Glutamatergic neuron (in vitro differentiated cells): ENCODE measurements at places on chromosomes 12 and 14. TPM values are rescaled to one million over a fixed set of nuclear protein-coding genes. Genes with fewer than 3 reads are reported as not detected.

The BHLHE41 gene
- total RNA-seq: 3.6 TPM

DNA sequence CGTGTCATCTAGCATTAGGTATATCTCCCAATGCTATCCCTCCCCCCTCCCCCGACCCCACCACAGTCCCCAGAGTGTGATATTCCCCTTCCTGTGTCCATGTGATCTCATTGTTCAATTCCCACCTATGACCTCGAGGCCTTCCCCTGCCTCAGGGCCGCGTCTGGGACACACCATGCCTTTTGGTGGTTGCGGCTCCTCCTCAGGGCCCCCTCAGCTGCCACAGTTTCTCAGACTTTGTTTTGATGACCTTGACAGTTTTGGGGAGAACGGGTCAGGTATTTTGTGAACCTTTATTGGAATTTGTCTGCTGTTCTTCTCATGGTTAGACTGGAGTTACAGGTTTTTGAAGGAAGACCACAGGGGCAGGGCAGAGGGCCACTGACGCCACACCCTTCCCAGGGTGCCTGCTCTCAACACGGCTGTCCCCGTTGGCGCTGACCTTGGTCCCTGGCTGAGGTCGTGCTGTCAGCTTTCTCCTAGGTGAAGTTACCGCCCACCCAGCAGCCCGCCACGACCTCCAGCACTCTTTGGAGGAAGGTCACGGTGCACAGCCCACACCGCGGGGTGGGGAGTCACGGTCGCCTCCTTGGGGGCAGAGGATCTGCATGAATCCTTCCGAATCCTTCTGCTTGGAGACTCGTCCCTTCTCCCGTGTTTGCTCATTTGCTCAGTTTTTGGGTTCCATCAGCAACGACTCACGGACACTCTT, 130.5 kb downstream of the KIF26A start:
- H3K27ac ChIP-seq: no peak overlapping the region
- H3K4me3 ChIP-seq: no peak overlapping the region
- peaks cover 6% of the 10 kb centered on the region for H3K4me1 ChIP-seq
- H3K27me3 ChIP-seq: peaks cover 10% of the 10 kb centered on the region
- H3K36me3 ChIP-seq: peaks cover 6% of the 10 kb centered on the region

- peak overlapping the region; percentile 70 for H3K27ac ChIP-seq
- H3K4me1 ChIP-seq: peaks cover 33% of the 10 kb centered on the region
- no peaks in the 10 kb centered on the region for H3K36me3 ChIP-seq
- DNase-seq: peak; percentile 85
- peaks cover 10% of the 10 kb centered on the region for H3K27me3 ChIP-seq
Measured at GRCh38 chr12:49868952-49869815, 26.3 kb upstream of the BCDIN3D start.

GRCh38 chr12:57775563-57776246, 3.3 kb downstream of the EEF1AKMT3 start:
- H3K4me1 ChIP-seq: peaks cover 5% of the 10 kb centered on the region
- H3K27me3 ChIP-seq: peaks cover 9% of the 10 kb centered on the region
- H3K27ac ChIP-seq: no peak overlapping the region
- H3K36me3 ChIP-seq: peaks cover 5% of the 10 kb centered on the region
- DNase-seq: no peak
- no peak overlapping the region for H3K4me3 ChIP-seq

- H3K36me3 ChIP-seq: no peaks in the 10 kb centered on the region
- DNase-seq: no peak
- H3K27me3 ChIP-seq: peaks cover 4% of the 10 kb centered on the region
Measured at GRCh38 chr12:110920324-110920910, at the start of gene MYL2. TSS of gene MYL2 (minus strand) at chr12:110920579. CDS start at chr12:110920529, 50 bp downstream.

- H3K27me3 ChIP-seq: no peaks in the 10 kb centered on the region
- no peak overlapping the region for H3K4me3 ChIP-seq
- no peak for DNase-seq
- no peak overlapping the region for H3K27ac ChIP-seq
- peaks cover 54% of the 10 kb centered on the region for H3K36me3 ChIP-seq
Measured at GRCh38 chr12:93868771-93869170, 191.6 kb downstream of the CRADD start.

DNA sequence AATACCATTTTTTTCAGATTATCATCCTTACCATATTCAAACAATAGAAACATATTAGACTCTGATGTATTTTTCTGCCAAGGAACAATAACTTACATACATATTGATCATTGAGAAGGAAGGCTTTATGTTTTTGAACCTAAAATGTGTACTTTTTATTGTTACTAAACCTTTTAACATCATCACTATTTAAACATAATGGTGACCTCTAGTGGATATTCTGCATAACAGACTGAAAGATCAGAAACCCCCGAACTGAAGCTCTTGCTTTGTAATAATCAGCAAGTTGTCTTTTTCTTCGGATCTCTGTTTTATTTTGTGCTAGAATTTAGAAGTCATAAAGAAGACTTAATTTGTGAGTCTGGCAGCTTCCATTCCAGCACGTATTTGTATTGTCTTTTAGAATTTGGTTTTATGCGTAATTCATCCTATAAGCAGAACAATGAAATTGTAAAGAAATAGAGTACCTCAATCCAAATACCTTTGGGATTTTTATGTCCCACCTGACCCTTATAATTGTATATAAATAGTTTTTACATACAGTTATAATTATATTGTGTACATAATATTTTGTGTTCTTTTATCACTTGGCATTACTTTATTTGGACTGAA, 125.9 kb upstream of the ATF1 start:
- H3K4me1 ChIP-seq: peaks cover 24% of the 10 kb centered on the region
- peaks cover 1% of the 10 kb centered on the region for H3K27me3 ChIP-seq
- no peak for DNase-seq
- no peaks in the 10 kb centered on the region for H3K36me3 ChIP-seq
- no peak overlapping the region for H3K27ac ChIP-seq

DNA sequence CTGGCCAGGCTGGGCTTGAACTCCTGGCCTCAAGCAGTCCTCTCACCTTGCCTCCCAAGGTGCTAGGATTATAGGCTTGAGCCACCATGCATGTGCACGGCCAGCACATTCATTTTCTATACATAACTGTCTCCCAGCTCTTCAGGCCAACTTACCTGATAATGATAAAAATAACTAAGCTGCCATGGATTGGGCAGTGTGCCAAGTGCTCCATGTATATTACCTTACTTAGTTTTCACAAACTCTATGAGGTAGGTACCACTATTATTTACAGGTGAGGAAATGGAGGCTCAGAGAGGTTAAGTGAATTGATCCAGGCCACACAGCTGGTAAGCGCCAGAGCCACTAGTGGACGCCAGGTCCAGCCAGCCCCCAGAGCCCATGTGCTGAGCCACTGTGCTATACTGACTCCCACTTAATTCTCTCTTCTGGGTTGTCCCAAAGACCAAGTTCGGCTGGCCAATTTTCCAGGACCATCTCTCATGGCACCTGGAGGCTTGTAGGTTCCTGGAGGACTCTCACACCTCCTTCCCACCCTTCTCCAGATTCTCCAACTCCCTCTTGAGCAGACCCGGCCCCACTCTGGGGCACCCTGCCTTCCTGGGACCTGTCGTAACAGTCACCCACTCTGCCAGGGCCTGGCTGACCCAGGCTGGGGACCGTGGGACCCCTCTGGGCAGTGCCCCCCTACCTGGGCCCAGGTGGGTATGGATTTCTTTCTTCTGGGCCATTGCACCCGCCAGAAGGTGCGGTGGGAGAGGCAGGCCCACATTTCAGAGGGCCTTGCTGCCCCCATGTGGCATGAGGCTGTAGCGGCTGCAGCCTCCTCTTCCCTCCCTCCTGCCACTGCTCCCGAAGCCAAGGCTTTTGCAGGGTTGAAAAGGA, 30.2 kb upstream of the CIPC start:
- peaks cover 5% of the 10 kb centered on the region for H3K27me3 ChIP-seq
- H3K4me3 ChIP-seq: no peak overlapping the region
- H3K36me3 ChIP-seq: no peaks in the 10 kb centered on the region
- peak; percentile 82 for DNase-seq
- no peak overlapping the region for H3K27ac ChIP-seq
- H3K4me1 ChIP-seq: peaks cover 13% of the 10 kb centered on the region
